Stimulated activated effector memory CD8-positive, alpha-beta T cell treated with anti-CD3 and anti-CD28 coated beads, Interleukin-12 subunit alpha, Interleukin-12 subunit beta, amount 100 ng/mL, for 72 hours (primary cell): ENCODE measurements at places on chromosomes 16 and 17.

GRCh38 chr16:68331879-68332410 is 21.1 kb downstream of the PRMT7 start:
- no peak for DNase-seq

- no peak for DNase-seq
Measured at GRCh38 chr16:72836985-72837384, 210.9 kb downstream of the ZFHX3 start.

GRCh38 chr16:89538286-89538685 is 22.2 kb upstream of the RPL13 start:
- DNase-seq: no peak

- no peak for DNase-seq
Measured at GRCh38 chr16:2767140-2767731, 9.8 kb downstream of the ELOB start.

DNA sequence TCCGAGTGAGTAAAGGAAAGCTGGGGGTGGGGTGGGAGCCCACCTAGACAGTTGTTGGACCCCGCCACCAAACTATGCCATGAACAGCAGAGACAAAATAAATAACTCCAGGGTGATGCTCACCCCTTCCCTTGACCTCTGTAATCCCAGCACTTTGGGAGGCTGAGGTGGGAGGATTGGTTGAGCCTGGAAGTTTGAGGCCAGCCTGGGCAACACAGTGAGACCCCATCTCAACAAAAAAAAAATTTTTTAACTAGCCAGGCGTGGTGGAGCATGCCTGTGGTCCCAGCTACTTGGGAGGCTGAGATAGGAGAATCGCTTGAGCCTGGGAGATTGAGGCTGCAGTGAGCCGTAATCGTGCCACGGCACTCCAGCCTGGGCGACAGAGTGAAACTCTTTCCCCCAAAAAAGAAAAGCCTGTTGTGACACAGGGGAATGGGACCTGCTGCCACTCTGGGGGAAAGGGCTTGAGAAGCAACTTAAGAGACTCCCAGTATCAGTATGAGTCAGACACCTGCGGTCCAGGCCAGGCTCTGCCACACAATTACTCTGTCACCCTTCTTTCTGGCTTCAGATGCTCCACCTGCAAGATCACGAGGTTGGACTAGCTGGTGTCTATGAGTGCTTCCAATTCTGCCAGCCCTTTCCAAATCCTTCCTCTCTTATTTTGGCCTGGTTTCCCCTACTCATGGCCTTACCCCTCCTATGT is 5.0 kb downstream of the SGCA start:
- no peak for DNase-seq
